ENCODE measurements at places on chromosomes 1 and 21.

DNA sequence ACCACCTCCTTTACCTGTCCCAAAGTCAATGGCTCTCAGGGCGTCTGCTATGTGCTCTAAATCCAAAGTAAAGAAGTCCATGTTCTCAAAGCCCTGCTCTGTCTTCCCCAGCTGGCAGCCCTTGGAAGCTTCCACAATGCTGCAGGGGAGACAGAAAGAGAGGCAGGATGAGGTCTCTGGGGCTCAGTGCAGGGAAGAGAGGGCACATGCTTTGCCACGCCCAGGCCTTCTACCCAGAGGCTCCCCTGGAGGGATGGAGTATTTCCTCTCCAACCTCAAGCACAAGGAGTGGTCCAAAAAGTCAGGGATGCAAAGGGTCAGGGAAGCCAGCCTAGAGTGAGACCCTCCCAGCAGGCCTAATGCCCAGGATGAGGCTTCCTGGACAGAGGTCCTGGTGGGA, 10.2 kb downstream of the TRIM63 start:
- no peak for DNase-seq

DNA sequence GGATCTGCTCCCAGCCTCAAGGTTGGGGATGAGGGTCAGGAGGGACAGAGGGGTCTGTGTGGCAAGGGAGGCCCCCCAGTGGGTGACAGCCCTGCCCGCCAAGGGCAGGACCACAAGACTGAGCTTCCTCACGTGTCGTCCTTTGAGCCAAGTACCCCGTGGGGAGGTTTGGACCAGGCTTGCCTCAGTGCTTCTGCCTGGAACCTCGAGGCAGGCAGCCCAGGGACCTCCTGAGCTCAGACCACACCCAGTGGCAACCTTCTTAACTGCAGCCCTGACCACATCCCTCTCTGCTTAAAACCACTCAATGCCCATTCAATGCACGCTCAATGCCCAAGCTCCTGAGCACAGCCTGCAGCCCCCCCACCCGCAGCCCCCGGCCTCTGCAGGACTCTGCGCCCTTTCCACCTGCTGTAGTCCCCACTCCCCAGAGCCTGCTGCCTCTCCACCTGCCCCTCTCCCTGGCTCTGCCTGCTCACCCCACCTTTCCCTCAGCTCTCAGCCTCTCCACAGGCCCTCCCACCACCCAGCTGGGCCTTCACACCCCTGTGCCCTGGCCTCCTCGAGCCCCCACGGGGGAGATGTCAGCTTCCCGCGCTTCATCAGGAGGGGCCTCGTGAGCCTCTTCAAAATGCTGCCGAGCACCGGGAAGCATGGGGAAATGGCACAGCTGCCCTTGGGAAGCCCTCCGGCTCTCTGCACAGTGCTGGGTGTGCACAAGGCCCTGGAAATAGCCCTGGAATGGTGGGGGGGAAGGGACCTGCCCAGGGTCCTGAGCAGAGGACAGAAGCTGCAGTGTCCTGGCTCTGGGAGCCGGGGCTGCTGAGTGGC, 129.3 kb upstream of the VAMP3 start:
- DNase-seq = peak; percentile 3

DNA sequence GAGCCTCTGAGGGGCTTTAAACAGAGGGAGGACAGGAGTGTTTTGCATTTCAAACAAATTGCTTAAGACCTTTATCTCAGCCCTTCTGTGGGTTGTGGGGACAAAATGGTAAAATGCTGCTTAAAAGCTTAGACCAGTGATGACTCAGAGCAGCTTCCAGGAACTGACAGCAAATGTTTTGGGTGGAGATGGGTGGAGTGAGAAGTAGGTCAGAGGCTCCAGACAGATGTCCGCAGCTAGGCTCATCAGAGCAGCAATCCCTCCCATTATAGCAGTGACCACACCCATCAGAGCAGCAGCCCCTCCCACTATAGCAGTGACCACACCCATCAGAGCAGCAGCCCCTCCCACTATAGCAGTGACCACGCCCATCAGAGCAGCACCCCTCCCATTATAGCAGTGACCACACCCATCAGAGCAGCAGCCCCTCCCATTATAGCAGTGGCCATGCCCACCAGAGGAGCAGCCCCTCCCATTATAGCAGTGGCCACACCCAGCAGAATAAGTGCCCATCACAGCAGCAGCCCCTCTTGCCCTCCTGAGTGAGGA, 532.2 kb downstream of the MATN1 start:
- peak; percentile 9 for DNase-seq

- no peak for DNase-seq
These were observed 2.3 kb downstream of the PBXIP1 start for GRCh38 chr1:154953611-154954038.

GRCh38 chr1:76507376-76507775, 359.9 kb upstream of the ST6GALNAC5 start:
- DNase-seq = no peak

DNA sequence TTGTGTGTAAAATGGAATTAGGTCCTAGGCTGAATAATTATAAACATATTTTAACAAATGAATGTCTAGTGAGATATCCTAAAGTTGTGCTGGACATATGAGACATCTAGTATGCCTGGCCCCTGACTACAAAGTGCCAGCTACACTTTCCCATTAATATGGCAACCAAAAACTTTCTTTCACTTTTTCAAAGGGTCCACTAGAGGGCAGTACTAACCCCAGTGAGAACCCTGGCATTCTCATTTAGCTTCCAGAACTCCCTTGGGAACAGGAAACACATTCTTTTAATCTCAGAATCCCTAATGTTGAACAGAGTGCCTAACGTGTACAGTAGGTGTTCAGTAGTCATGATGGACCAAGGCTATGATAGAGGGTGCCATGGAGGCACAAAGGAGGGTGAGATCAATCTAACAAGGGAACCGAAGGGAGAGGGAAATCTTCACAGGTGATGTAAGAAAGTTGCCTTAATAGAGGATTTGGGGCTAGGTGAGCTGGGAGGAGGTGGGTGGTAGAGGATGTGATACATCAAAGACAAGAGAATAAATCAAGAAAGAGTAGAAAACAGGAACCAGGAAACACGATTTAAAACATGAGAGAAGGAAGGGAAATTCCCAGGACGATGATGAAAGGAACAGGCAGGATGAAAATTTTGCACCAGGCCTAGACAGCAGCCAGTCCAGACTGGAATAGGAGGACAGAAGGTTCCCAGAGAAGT, 41.6 kb downstream of the NSL1 start:
- peak; percentile 86 for DNase-seq

- no peak for DNase-seq
These were observed 371 bp upstream of the ODF2L start for GRCh38 chr1:86396498-86396890.

GRCh38 chr21:18986197-18986596, 582.6 kb upstream of the TMPRSS15 start:
- DNase-seq = no peak

DNA sequence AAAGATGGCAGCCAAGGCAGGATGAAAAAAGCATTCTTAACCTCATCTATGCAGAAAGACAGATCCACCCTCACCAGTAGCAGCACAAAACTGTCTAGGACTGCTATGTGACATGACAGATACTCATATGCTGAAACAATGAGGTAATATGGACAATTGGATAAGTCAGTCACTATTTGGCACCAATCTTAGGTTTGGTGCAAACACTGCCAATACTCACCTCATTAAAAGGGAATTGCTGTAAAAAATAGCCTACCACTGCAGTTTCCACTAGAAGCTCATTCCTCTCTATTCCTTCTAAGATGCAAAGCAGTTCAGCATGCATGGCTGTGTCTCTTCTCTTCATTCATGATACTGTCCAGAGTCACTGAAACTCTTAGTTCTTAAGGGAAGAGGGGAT, 91.7 kb downstream of the TBX15 start:
- DNase-seq = no peak

DNA sequence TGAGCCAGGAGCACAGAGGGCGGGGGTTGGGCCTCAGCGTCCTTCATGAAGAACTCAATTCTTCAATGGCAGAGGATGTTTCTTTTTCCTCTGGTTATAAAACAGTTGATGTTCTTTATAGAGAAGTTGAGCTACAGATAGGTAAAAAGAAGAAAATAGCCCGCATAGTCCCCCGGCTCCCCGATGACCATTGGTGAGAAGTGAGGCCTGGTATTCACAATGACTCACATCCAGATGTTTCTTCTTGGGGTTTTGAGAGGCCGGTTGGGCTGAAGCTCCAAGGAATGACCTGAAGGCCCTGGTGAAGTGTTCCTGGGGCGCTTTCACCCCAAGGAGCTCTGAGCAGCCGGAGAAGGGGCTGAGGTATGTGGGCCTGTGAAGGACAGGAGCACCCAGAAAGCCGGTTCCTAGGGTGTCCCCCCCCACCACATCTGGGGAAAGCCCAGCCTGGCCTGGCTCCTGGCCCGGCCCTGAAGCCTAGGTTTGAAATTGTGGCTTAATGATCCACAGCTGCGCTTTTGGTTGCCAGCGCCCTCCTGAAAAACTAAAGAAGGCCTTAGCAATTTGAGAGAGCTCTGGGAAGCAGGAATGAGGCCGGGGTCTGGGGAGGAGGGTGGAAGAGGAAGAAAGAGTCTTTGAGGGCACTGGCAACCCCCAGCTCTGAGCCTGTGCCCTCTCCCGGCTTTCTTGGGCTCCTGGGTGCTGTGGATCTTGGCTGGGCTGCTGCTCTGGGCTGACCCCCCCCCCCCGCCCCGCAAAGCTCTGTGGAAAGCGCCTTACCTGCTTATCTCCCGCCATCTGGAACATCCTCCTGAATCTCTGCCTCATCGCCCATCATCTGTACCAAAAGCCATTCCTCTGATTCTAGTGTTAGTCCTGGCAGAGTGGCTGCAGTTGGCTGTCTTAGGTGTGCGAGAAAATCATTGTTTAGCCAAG, 444.7 kb downstream of the CAMTA1 start:
- DNase-seq = no peak

GRCh38 chr21:14591377-14591776, 45.3 kb upstream of the SAMSN1 start:
- no peak for DNase-seq

DNA sequence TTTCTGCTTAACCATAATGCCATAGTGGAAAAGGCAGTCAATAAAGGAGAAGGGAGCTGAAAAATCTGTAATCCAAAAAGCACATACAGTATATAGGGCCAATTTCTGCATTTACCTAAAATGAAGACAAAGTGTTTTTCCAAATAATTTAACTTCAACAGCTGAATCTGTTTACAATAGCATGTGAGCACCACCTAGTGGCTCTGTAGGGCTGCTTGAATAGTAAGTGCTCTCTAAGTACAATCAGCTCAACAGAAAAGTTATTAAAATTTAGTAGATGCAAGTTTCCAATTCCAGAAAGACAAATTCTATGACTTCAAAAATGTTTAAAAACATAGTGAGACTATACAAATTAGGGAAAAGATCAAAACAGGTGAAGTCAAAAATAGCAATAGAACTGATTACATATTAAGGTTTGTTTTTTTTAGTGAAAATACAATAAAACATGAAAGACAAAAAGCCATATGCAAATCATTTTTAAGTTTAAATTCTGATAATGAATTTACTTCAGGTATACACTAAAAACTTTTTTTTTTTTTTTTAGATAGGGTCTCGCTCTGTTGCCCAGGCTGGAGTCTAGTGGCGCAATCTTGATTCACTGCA, 220.0 kb downstream of the SETD4 start:
- DNase-seq = peak; percentile 71

- DNase-seq = no peak
These were observed 11.8 kb upstream of the RPL5 start for GRCh38 chr1:92820024-92820423.

- no peak for DNase-seq
These were observed 24.5 kb downstream of the COA6 start for GRCh38 chr1:234397732-234398131.

DNA sequence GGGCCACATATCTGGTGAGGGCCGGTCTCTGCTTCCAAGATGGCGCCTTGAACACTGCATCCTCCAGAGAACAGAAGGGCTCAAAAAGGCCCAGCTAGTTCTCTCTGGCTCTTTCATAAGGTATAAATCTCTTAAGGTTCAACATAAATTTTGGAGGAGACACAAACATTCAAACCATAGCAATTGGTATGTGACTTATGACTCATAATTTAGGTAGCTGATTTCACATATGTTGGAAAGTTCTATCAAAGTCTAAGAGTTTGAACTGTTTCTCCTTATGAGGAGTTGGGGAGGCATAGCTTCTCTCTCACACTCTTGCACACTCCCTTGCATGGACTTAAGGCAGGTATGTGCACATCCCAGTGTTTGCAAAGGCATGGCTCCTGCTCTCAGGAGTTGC, 5.1 kb upstream of the FYB2 start:
- DNase-seq = no peak

DNA sequence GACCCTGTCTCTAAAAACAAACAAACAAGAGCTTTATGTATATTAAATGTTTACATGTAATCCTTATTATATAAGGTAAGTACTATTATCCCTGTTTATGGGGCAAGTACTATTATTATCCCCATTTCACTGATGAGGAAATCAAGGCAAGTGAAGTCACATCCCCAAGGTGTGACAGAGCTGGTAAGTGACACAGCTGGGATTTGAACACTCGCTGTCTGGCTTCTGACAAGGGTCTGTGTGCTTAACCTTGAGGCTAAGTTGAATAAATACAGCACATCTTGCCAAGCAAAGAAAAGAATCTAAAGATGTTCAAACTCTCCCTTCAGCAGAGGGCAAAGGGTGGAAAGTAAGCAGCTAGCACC, 167.9 kb upstream of the IRF2BP2 start:
- DNase-seq = no peak

DNA sequence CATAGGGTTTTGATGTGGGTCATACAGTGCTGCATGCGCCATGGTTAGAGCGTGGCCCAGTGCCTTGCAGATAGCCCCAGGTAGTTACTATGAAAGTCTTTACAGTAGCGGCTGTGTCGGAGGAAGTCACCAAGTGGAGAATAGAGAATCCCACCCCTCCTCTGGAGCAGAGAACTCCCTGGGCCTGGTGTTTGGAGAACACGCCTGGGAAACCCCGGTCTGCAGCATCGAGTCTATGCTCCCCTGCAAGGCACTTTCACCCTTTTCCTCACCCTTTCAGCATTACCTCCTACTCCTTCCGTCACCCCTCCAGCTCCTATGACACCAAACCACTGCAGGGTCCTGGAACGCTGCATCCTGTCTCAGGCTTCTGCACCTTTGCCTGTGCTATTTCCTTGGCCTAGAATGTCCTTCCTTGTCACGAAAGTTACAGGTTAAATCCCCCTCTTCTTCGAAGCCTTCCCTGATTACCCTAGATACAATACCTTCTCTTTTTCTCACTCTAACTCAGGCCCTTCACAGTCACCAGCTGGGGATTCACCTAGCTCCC, 2.7 kb upstream of the SLC1A7 start:
- DNase-seq = no peak

GRCh38 chr1:24906760-24907490, 23.2 kb downstream of the RUNX3 start:
- no peak for DNase-seq

- DNase-seq = no peak
These were observed 54.9 kb upstream of the RGS7 start for GRCh38 chr1:241411776-241412338.
